Activated CD4-positive, alpha-beta T cell treated with anti-CD3 and anti-CD28 coated beads, Interleukin-2, amount 50 U/mL, for 4 hours (primary cell): ENCODE measurements at places on chromosomes 7 and 10.

DNA sequence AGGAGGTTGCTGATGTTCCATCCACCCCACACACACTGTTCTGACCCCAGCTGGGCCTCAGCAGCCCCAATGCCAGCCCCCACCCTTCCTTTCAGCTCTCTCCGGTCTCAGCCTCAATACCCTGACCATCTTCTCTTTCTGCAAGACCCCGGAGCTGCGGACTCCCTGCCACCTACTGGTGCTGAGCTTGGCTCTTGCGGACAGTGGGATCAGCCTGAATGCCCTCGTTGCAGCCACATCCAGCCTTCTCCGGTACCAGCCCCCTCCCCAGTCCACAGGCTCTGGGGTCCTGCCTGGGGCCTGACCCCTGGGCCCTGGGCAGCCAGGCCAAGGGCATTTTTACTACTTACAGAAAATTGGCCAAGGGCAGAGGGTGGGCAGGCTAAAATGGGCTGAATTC lies 2.6 kb downstream of the RGR start:
- no peak for DNase-seq

DNA sequence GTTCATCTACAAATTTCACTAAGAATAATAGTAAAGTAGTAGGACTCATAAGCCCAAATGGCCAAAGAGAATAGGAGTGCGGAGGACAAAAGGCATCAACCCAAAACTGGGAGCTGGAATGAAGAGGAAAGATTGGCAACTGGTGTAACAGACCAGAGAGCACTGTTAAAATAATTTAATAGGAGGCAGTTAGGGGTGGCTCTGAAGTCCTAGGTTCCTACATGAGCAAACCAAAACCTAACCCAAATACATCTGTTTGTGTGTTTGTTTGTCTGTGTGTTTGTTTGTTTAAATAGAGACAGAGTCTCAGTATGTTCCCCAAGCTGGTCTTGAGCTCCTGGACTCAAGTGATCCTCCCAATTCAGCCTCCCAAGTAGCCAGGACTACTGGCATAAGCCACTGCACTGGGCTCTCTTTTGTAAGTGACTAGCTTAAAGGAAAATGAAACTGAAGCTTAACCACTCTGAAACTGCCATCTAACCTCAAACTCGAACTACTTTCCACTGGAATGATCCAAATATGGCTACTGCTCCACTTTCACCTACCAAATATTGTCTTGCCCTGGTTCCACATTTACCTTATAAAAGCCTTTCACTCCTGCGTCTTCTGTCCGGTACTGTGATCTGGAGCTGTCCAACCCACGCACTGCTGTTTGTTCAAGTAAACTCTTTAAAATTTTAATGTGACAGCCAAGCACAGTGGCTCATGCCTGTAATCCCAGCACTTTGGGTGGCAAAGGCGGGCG lies 94.9 kb downstream of the AKR1D1 start:
- DNase-seq = no peak

DNA sequence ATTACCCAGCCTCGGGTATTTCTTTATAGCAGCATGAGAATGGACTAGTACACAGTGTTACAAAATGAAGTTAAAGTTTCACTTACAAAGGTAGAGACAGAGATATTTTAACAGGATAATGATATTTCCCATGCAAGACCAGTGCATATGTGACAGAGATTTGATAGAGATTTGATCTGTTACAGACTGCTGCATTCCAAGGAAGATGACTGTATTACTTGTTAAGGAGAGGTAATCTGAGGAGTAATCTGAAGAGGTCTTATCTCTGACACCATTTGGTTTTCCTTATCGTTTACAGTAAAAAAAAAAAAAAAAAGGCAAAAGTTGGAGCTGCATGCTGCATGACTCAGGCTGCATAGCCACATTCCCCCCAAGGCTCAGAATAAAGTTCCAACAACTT lies 289.6 kb downstream of the POM121L12 start:
- DNase-seq = no peak

- DNase-seq = peak; percentile 62
These were observed 92.3 kb downstream of the RNF216 start for GRCh38 chr7:5689118-5689517.

GRCh38 chr7:31466036-31466435 lies 47.9 kb upstream of the ITPRID1 start:
- DNase-seq = no peak

DNA sequence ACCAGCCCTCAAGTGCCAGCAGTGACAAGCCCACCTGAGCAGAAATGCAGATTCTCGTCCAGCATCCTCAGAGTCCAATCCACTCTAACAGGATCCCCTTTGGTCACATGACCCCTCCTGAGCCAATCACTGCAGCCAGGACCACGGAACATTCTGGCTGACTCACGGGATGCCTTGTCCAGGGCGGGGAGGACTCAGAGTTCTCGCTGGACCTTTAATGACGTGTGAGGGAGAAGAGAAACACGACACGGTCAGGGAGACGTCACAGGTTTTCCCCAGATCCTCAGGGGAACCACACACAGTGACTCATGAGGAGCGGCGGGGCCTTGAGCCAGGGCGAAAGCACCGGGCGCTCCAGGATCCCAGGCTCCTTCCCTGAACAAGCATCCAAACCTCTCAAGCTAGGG lies 155.7 kb downstream of the PTPRN2 start:
- DNase-seq = no peak

DNA sequence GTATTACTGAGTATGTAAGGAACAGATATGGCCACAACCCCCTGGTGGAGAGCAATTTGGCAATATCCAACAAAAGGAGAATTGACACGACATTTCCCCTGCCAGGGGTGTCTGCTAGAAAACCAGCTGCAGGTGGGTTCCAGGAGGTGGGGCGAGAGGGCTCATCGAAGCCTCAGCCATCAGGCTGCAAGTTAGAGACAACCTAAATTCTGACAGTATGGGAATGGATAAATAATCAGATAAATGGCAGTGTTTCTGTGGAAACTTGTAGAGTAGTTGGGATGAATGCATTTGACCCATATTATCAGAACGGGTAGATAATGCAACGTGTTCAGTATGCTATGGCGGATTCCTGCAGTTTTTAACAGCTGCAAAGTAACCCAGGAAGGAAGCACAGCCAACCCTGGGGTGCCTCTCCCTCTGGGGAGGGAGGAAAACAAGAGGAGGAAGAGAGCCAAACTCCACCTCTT lies 3.5 kb downstream of the TMEM273 start:
- DNase-seq = no peak

DNA sequence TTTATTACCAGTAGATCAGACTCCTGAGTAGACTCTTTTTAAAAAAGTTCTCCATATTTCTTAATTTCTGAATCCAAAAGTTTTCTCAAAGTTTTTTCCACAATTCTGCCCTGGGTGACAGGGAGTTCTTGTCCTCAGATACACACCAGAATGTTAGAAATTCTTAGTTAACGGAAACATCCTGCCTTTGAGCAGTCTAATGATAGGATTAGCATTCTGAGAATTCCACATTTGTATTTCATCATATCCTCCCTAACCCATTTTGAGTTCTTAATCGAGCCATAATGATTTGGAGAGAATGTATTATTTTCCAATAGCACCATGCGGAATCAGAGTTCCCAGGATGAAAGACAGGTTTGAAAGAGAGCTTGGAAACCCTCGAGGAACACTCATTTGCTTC lies 28.9 kb upstream of the MRPS33 start:
- DNase-seq = no peak

GRCh38 chr7:143337216-143337615 lies 21.3 kb downstream of the CLCN1 start:
- DNase-seq = no peak

DNA sequence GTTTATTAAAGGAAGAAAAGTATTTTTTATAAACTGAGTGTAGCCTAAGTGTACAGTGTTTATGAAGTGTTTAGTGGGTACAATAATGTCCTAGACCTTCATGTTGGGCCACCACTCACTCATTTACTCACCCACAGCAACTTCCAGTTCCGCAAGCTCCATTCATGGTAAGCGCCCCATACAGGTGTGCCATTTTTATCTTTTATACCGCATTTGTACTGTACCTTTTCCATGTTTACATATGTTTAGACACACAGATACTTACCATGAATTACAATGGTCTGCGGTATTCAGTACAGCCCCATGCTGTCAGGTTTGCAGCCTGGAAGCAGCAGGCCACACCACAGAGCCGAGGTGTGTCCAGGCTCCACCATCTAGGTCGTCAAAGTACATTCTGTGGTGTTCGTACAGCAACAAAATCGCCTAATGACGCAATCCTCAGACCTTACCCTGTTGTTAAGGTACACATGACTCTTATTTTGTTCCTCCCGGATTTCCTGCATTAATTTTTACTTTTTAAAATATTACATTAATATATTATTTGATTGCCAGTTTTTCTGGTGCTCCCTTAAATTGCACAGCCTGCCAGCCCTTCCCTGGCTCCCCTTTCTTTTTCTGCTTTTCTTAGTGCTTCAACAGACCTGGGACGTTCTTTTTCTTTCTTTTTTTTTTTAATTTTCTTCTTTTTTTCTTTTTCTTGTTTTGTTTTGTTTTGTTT lies 881 bp upstream of the SSBP1 start:
- DNase-seq = no peak

- DNase-seq = no peak
These were observed 26.2 kb upstream of the ABLIM1 start for GRCh38 chr10:114684084-114684821.

- DNase-seq = no peak
These were observed 219.6 kb downstream of the ELFN1 start for GRCh38 chr7:1889556-1890181.

- no peak for DNase-seq
These were observed 2.9 kb upstream of the HOXA13 start for GRCh38 chr7:27202862-27203134.

- DNase-seq = no peak
These were observed 43.8 kb upstream of the CYTH3 start for GRCh38 chr7:6316226-6316625.
